Activated CD4-positive, alpha-beta memory T cell treated with anti-CD3 and anti-CD28 coated beads for 36 hours (primary cell): ENCODE measurements at places on chromosomes 6 and 20. TPM values are rescaled to one million over a fixed set of nuclear protein-coding genes. Genes with fewer than 3 reads are reported as not detected.
A peak's percentile ranks its signal among the peaks of the same experiment; 100 is the strongest.

DNA sequence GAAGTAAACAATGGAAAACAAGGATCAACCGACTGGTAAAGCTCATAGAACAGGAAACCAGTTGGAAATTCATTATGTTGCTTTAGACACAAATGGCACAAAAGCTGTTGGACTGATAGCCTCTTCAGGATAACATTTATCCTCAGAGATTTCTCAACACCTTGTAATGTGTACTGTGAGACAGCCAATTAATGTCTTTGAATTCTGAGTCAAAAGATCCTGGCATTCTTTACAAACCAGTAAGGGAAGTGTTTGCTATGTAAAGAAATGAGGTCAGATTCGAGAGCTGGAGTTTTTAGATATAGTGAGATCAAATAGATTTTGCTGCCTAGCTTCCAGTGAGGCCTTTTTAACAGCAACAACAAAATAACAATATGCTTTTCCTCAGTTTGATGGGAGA lies 439.2 kb downstream of the C6orf118 start:
- H3K27me3 ChIP-seq, result no peaks in the 10 kb centered on the region
- no peak overlapping the region for H3K27ac ChIP-seq
- DNase-seq, result no peak
- no peaks in the 10 kb centered on the region for H3K4me1 ChIP-seq
- H3K36me3 ChIP-seq, result no peaks in the 10 kb centered on the region

DNA sequence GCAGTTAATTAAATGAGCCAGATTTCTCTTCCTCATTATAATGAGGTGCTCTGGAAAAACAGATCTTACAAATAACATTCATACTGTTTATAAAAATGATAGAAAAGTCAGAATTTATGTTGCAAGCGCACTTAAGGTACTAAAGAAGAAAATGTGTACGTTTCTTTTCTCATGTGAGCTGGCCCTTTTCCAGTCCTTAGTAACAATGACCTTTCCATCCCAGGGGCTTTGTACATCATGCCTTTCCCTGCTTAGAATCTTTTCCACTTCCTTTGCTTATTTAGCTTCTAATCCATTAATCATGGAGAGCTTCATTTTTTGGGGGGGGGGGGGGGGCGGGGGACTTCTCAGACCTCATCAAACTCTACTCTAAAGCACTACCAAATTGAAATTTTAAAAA lies 4.8 kb downstream of the FBXO5 start:
- no peak for DNase-seq
- peaks cover 73% of the 10 kb centered on the region for H3K36me3 ChIP-seq
- H3K27ac ChIP-seq, result no peak overlapping the region
- peaks cover 52% of the 10 kb centered on the region for H3K4me1 ChIP-seq
- H3K27me3 ChIP-seq, result no peaks in the 10 kb centered on the region

The ZNF292 gene
- 51.9 TPM for total RNA-seq

DNA sequence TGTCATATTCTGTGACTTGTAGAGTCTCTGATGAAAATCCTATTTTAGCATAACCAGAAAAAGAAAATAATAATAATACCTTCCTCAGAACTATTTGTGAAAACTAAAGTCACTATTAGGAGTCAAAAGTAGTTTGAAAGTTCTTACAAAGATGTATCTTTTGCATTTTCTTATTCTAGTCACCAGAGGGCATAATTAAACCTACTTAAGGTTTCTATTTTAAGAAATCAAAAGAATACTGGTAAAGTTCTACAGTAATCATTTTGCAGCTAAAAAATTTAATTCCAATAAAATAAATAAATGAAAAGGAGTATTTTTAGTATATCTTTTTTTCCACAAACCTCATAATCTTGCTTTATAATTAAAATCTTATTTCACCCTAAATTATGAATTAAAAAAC lies 28.0 kb upstream of the MCM9 start:
- peaks cover 6% of the 10 kb centered on the region for H3K4me1 ChIP-seq
- H3K27ac ChIP-seq, result no peak overlapping the region
- no peak for DNase-seq
- no peaks in the 10 kb centered on the region for H3K36me3 ChIP-seq

DNA sequence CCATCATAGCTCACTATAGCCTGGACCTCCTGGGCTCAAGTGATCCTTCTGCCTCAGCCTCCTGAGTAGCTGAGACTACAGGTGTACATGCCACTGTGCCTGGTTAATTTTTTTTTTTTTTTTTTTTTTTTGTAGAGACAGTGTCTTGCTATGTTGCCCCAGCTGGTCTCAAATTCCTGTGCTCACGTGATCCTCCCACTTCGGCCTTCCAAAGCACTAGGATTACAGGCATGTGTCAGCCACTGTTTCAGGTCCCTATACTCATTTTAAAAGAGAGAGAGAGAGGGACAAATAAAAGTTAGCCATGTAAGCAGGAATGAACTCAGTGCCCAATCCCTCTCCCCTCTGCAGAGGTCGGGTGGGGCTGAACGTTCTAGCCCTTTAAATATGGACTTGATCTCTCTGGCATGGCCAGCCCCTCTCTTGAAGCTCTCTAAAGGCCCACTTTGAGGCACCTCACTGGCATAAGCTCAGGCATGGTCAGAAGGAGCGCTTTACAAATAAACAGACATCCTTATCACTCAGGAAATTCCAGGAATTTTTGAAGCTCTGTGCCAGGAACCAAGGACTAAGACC lies 9.0 kb upstream of the SERPINB1 start:
- peak overlapping the region; percentile 34 for H3K27ac ChIP-seq
- H3K27me3 ChIP-seq, result no peaks in the 10 kb centered on the region
- H3K4me1 ChIP-seq, result peaks cover 60% of the 10 kb centered on the region
- H3K4me3 ChIP-seq, result no peak overlapping the region
- H3K36me3 ChIP-seq, result no peaks in the 10 kb centered on the region
- DNase-seq, result no peak

The GPX5 gene
- total RNA-seq, result not detected

DNA sequence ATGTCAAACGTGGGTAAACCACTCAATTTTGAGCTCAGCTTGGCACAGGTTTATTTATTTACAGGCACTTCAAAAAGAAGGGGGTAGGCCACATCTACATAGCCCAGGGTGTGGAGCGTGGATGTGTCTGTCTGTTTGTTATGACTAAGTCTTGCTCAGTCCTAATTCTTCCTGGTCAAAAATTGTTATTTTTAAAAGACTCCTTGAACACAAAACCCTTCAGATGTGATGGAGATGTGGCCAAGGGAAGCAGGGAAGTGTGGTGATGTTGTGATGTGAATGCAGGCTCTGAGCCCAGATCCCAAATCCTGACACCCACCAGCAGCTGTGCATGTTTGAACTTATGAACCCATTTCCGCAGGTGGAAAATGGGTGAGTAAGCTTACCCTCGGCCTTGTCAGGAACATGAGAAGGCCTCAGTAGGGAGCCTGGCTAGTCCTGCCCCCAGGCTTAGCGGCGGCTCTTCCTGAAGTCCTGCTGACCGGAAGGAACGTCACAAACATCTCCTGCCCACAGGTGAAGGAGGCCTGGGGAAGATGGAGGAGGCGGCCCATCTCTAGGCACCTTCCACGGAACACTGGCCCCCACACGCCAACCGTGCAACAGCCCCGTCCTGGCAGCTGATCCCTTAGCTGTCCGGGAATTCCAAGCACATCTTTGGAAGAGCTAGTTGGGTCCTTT lies 119.7 kb downstream of the MYLK4 start:
- H3K27me3 ChIP-seq, result peaks cover 5% of the 10 kb centered on the region
- H3K36me3 ChIP-seq, result no peaks in the 10 kb centered on the region
- H3K27ac ChIP-seq, result no peak overlapping the region
- no peak for DNase-seq

GRCh38 chr6:119581220-119581619 lies 231.7 kb upstream of the MAN1A1 start:
- H3K4me1 ChIP-seq, result no peaks in the 10 kb centered on the region
- no peak overlapping the region for H3K4me3 ChIP-seq
- H3K27me3 ChIP-seq, result peaks cover 4% of the 10 kb centered on the region
- DNase-seq, result no peak

DNA sequence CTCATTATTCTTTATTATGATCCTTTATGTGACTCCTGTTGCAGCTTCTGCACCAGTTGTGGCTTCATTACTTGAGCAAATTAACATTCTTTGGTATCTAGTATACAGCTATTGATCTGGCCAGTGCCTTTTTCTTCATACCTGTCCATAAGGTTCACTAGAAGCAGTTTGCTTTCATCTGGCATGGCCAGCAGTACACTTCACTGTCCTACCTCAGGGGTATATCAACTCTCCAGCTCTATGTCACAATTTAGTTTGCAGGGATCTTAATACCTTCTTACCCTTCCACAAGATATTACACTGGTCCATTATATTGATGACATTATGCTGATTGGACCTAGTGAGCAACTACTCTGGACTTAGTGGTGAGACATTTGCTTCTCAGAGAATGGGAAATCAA lies 46.6 kb downstream of the VTA1 start:
- peaks cover 29% of the 10 kb centered on the region for H3K4me1 ChIP-seq
- no peak overlapping the region for H3K27ac ChIP-seq
- no peaks in the 10 kb centered on the region for H3K27me3 ChIP-seq
- DNase-seq, result no peak
- no peak overlapping the region for H3K4me3 ChIP-seq
